ENCODE measurements at places on chromosomes 7 and 10.

DNA sequence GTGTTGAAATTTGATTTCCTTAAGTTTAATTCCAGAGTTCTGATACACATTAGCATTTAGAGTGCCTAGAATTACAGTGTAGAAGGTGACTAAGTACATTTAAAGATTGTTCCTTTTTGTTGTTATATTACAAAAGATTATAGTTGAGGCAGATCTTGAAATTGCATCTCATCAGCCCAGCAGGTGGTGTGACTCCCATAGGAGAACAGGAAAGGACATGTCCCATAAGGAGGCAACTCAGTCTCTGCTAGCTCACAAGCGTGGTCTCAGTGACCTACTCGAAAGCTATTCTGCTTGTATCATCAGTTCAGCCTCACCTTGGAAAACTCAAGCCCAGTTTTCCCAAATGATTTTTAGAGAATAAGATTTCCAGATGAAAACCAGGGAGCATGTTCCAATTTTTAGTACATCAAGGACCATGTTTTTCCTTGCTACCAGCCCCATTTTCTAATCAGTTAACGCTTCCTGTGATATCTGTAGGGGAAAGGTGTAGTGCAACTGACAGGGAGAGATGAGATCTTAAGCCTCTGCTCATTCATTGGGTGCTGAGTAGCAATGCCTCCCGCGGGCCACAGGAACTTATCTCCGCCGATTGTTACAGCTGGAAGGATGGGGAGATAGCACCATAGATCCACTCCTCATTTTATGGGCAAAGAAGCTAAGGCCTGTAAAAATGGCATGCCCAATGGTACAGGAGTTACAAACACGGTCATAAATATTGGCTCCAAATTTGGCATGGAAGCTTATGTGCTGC, 1.1 kb upstream of the GNAI1 start:
- DNase-seq, result no peak

- DNase-seq, result no peak
Measured at GRCh38 chr10:126468876-126469643, 80.8 kb upstream of the ADAM12 start.

GRCh38 chr10:48623009-48623408, 18.1 kb upstream of the ARHGAP22 start:
- DNase-seq, result no peak

DNA sequence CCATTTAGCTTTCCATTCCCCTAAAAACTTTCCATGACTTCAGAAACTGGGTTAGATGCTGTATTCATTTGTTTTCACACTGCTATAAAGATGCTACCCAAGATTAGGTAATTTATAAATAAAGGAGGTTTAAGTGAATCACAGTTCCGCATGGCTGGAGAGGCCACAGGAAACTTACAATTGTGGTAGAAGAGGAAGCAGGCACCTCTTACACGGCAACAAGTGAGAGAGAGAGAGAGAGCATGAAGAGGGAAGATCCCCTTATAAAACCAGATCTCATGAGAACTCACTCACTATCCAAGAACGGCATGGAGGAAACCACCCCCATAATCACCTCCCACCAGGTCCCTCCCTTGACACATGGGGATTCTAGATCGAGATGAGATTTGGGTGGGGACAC, 336.8 kb downstream of the TFEC start:
- DNase-seq, result no peak

- DNase-seq, result no peak
Measured at GRCh38 chr7:24378871-24379616, 95.1 kb downstream of the NPY start.

GRCh38 chr7:99579956-99580777, 17.9 kb upstream of the TMEM225B start:
- peak; percentile 32 for DNase-seq

DNA sequence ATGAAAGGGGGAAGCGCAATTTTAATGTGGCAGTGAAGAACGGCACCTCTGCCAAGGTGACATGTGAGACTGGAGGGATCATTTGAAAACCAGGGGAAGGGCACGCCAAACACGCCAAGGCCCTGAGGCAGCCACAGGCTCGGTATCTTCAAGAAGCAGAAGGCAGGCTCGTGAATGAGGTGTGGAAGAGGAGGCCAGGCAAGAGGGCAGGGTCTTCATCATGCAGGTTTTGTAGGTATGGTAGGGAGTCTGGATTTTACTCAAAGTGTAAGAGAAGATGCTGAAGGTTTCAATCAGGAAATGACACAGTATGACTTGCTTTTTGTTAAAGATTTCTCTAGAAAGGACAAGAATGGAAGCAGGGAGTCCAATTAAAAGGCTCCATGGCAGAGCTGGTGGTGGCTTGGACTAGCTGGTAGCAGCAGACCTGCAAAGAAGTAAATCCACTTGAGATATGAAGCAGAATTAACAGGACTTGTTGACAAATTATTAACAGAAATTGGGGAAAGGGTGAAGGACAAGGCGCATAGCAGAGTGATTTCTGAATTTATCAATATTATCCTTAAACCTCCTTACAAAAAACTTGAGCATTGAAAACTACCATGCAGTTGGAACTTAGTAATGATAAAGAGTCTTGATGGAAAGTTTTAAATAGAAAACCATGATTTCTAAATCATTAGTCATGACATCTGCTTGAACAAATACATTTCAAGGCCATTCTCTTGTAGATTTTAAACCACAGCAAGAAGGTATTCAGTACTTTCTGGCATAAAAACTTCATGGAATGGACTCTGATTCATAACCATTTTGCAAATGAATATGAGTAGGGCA, 70.4 kb downstream of the COA1 start:
- DNase-seq, result no peak

GRCh38 chr10:75058161-75058560, 53.3 kb upstream of the SAMD8 start:
- DNase-seq, result no peak

GRCh38 chr10:33113466-33113865, 155.4 kb upstream of the ITGB1 start:
- no peak for DNase-seq

DNA sequence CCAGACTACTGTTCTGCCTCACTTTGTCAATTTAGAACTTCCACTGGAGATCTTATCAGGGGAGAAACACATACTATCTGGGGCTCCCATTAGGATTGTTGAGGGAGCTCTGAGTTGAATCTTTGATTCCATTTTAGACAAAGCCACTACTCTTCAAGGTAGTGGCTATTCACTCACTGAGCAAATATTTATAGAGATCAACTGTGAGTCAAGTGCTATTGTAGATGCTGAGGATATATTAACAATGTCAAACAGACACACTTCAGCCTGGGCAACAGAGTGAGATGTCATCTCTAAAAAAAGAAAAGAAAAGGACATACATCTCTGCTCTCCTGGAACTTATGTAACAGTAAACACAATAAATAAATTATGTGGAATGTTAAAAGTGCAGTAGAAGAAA, 315.3 kb downstream of the PTEN start:
- no peak for DNase-seq

Data from suppressor macrophage (primary cell).